Transverse colon (tissue), 4 donors: ENCODE measurements at places on chromosomes 1 and 21.

DNA sequence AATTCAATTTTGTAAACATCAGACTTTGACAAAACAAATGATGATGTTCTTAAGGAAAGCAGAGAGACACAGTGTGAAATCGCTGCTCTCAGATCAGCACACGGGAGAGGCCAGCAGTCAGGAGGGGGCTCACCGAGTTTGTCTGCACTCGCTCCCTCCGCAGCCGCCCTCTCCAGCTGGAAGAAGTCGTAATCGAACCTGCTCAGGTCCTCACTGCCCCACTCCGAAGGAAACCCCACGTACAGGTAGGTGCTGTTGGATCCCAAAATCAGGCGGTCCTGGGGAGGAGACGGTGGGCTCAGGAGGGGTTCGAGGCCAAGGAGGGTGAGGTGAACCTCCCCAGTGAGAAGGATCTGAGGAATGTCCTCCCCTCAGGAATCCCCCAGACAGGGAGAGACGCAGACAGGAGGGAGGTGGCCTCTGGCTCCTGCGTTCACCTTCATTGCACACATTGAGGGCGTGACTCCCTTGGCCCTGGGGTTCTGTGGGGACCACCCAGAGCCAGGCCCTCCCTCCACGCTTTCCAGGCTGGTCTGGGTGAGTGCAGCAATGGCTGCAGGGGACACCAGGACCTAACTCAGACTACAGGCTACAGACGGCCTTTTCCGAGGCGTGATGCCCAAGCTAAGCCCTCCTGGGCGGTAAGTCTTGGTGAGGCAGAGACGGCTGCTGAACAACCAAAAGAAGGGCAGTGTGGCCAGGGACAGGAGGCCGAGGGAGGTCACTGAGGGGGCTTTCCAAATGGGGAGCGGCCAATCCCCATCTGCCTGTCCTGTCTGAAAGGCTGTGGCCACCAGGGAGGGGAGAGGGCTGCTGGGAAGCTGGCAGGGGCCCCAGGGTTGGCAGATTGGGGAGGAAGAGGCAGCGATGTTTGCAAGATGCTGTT lies 65.5 kb downstream of the SCCPDH start:
- no peaks in the 10 kb centered on the region for H3K27me3 ChIP-seq
- peaks cover 13% of the 10 kb centered on the region for H3K4me1 ChIP-seq
- DNase-seq: no peak
- H3K27ac ChIP-seq: no peak overlapping the region
- H3K4me3 ChIP-seq: no peak overlapping the region

DNA sequence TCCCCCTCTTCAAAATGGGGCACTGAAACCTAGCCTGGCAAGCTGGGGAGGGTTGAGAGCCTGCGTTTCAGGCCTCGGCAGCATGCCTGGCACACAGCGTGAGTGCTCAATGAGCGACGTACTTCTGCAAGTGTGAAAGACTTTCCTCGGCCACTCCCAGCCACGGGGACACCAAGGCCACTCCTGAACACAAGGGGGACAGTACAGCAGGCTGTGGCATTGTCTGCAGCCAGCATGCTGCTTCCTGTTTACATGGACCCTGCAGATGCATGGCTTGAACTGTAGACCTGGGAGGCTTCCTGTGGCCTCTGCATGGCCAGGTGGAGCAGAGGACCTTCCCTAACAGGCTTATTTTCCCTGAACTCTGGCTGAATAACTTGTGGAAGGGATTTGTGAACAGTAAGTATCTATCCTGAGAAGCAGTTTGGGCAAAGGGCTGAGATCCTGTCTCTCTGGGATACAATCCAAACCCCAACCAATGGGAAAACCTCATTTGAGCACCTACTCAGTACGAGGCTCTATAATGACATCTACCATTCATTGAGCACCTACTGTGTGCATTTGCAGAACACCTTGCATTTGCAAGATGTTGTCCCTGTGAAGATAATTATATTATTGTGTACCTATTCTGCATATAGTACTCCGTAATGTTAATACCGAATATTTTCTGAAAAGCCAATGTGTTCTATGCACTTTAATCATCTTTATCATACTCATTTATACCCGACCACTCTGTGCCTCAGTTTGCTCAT lies 9.9 kb upstream of the HSPG2 start:
- no peak overlapping the region for H3K27ac ChIP-seq
- H3K36me3 ChIP-seq: no peaks in the 10 kb centered on the region
- DNase-seq: no peak

DNA sequence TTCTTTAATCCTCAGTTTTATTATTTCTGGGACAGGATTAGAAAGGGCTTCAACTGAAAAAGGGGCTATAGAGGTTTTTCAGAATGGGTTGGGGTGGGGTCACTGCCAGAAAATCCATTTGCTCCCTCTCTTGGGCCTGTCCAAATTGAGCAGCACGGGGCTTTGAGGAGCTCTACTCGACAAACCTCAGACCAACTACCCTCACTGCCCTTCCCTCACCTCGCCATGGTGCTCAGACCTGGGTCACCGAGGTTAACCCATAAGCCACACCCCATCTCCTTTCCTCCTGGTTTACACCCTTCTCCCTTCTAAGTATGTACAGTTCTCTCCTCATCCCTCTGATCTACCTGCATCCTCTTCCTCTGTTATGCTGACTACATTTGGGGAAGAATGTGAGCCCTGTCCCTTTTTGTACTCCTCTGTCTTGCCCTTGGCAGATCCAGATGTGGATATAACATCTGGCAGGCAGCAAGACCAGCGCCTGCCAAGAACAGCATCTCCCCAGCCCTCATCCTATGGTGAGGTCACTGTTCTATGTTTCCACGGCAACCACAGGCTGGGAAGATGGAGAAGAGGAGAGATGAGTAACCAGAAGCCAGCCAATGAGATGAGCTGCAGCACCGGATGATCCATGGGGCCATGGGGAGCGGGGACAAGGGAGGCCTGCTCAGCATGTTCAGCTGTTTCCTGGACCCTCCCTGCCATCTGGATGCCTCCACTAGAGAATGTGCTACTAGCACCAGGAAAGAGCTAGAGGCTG lies 3.7 kb upstream of the FABP3 start:
- peaks cover 48% of the 10 kb centered on the region for H3K4me1 ChIP-seq
- peak overlapping the region; percentile 33 for H3K27ac ChIP-seq
- no peaks in the 10 kb centered on the region for H3K27me3 ChIP-seq
- H3K36me3 ChIP-seq: no peaks in the 10 kb centered on the region

GRCh38 chr1:13826591-13826990 lies 126.6 kb downstream of the PRDM2 start:
- H3K4me3 ChIP-seq: no peak overlapping the region
- DNase-seq: no peak
- H3K27ac ChIP-seq: no peak overlapping the region
- no peaks in the 10 kb centered on the region for H3K36me3 ChIP-seq

- H3K4me3 ChIP-seq: no peak overlapping the region
- DNase-seq: no peak
- no peak overlapping the region for H3K27ac ChIP-seq
Measured at GRCh38 chr1:114208714-114209113, 55.0 kb upstream of the SYT6 start.

DNA sequence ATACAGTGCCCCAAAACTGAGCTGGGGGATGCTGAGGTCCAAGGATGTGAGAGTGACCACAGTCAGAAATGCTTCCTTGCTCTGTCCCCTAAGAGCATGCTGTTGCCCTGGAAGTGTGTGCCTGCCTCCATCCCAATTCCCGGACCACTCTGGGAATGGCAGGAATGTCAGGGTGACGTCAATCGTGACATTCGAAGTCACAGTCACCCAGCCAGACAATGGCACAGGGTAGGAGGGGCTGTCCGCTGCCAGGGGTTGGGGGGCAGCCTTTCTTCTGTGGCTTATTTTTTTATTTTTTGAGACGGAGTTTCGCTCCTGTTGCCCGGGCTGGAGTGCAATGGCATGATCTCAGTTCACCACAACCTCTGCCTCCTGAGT lies 22.3 kb downstream of the MEF2D start:
- H3K4me3 ChIP-seq: no peak overlapping the region
- H3K4me1 ChIP-seq: peaks cover 38% of the 10 kb centered on the region
- DNase-seq: no peak

- no peaks in the 10 kb centered on the region for H3K36me3 ChIP-seq
- peaks cover 22% of the 10 kb centered on the region for H3K4me1 ChIP-seq
- DNase-seq: peak; percentile 72
Measured at GRCh38 chr1:85224734-85225623, 24.2 kb upstream of the SYDE2 start.

DNA sequence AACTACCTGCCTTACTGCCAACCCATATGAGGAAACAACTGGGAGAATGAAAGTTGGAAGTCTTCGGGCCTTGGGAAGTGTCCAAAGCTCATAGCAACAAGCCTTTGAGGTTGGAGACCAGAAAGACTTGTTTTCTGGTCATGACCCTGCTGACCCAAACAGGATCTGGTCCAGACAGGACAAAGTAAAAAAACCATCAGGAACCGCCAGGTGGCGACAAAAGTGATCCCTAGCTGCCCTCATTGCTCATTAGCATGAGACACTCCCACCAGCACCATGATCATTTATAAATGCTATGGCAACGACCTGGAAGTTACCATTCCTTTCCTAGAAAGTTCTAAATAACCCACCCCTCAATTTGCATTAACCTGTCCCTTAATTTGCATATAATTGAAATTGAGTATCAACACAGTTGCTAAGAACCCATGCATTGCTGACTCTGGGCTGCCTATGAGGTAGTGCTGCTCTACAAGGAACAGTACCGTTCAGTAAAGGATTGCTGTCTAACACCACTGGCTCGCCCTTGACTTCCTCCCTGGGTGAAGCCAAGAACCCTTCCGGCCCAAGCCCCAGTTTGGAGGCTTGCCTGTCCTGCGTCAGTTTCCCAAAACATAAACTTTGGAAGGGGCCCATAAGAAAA lies 89.0 kb downstream of the URB2 start:
- DNase-seq: peak; percentile 48
- no peaks in the 10 kb centered on the region for H3K36me3 ChIP-seq
- H3K4me3 ChIP-seq: no peak overlapping the region
- H3K4me1 ChIP-seq: no peaks in the 10 kb centered on the region
- H3K27me3 ChIP-seq: no peaks in the 10 kb centered on the region
- H3K27ac ChIP-seq: no peak overlapping the region

DNA sequence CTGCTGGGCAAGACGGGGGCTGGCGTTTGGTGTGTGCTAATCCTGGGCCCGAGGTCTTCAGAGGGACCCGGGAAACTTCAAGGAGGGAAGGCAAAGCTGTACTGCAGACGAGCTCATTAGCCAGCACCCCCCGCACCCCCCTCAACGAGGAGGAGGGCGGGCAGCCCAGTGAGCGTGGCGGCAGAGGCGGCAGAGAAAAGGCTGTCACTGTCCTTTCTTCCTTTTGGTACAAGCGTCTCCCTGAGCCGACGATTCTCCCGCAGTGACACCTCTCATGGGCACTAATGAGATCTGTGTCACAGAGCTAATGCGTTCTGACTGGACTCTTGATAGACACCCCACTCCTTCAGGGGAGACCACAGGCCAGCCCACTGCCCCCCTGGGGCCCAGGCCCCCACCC lies 29.5 kb downstream of the DMAP1 start:
- H3K4me3 ChIP-seq: no peak overlapping the region
- H3K36me3 ChIP-seq: no peaks in the 10 kb centered on the region
- H3K27me3 ChIP-seq: no peaks in the 10 kb centered on the region
- peaks cover 34% of the 10 kb centered on the region for H3K4me1 ChIP-seq
- H3K27ac ChIP-seq: no peak overlapping the region
- DNase-seq: no peak

DNA sequence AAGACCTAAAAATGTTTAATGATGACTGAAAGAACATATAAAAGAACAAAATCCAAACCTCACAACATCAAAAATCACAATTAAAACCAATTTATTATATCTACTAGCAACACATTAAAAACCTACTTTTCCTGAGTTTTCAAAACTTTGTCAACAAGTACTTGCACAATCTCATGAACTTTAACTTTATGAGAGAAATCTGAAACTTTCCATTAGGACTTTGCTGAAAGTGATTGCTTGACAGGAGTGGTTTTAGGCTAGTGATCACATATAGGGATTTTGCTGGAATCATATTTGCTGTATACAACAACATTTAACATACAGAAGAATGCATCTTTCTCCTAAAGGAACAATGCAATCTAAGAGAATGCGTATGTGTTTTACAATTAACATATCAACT lies 13.2 kb downstream of the HNRNPR start:
- no peak overlapping the region for H3K27ac ChIP-seq
- no peaks in the 10 kb centered on the region for H3K4me1 ChIP-seq
- no peak for DNase-seq
- no peaks in the 10 kb centered on the region for H3K27me3 ChIP-seq
